NCI-H774 (cell line): ENCODE measurements at places on chromosomes 11 and 22.

GRCh38 chr22:38843657-38844314 lies at the start of gene NPTXR:
Gene NPTXR (minus strand): TSS chr22:38844028.
- DNase-seq = peak; percentile 7

- DNase-seq = peak; percentile 3
Observed at GRCh38 chr11:41461057-41461681, 1.7 kb upstream of the LRRC4C start.

DNA sequence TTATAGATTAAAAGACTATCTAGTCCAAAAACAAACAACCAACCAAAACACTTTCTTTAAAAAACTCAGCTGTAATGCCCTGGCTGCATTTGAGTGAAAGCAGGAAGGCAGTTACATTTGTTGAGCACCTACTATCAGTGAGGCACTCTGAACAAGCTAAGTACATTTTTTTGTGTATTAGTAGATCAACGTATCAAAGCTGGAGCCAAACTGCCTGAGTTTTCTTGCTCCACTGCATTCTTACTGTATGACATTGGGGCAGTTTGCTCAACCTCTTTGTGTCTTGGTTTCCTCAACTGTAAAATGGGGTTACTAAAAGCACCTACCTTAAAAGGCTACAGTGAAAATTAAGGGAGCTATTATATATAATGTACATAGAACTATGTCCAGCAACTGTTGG lies 22.0 kb downstream of the COA4 start:
- no peak for DNase-seq

- no peak for DNase-seq
Observed at GRCh38 chr11:102187416-102188151, 77.3 kb downstream of the YAP1 start.

DNA sequence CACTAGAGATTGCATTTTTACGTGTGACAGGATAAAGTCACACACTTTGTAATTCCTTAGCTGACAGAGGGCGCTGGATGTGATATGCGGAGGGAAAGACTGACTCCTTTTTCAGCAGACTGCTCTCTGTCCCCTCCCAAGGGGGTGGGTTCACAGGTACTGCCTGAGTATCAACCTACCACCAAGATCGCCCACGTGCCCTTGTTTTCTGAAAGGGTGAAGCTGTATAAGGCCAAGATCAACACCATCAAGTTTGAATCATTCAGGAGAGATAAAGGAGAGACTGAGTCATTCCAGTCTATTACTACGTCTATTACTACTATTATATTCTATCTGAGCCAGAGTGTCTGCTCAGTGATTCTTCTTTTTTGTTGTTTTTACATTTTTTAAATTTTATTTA lies 30.7 kb downstream of the BUD13 start:
- DNase-seq = no peak

DNA sequence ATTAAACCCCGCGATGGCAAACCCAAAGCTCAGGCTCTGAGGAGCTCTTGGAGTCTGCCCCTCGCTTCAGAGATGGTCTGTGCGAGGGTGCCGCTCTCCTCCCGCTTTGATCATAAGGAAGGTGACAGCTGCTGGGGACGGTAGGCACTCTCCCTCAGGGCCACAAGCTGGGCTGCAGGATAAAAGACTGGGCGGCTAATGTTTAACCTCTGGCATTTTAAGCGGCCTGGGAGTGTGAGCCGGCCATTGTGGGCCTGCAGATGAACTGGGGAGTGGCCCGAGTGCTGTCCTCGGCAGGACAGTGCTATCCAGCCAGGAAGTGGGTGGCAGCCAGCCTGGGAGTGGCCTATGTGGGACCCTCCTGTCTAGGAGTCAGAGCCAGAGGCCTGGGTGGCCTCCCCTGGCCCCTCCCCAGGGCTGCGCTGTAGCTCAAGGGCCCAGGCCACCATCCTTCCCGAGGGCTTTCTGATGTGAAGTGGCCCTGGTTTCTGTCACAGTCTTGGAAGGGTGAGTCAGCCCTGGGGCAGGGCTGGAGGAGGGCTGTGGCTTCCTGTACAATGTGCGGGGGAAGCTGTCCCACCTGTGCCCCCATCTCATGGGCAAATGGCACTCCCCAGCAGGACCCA lies 58.7 kb upstream of the PRODH start:
- no peak for DNase-seq

DNA sequence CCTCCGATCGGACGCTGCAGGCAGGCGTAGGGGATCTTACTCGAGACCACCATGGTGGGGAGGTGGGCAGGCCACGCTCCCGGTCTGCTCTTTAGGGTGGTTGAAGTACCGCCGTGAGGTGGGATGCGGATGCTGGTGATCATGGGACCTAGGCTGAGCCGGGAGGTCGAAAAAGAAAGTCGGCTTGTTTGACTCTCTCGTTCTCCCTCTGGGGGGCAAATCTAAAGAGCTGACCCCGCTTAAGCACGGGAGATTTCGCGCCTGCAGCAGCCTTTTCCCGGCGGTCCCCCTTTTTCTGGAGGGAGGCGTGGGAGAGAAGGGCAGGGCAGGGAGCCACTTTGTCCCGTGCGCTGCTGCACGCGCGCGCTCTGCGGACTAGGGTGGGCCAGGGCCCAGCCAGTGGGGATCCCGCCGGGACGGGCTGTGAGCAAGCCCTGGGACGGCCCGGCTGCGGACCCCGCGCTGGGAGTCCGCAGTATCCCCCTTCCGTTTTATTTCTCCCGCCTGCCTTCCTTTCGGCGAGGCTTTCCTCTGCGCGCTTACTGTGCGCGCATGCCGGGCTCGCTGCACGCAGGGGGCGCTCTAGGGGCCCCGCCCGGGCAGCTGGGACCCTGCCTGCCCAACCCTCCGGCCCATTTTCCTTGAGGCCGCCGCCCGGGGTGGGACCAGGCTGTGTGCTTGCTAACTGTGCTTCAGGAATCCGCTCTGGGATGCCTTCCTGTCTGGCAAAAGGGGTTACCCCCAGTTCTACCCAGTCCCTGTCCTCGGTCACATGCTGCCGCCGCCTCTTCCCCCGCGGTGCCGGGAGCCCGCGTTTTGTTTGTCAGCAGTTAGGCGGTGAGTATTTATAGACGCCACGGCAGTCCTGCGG lies 81.0 kb downstream of the PRR5L start:
- no peak for DNase-seq
